ENCODE measurements at places on chromosomes 13 and 19. TPM values are rescaled to one million over a fixed set of nuclear protein-coding genes. Genes with fewer than 3 reads are reported as not detected.

- H3K36me3 ChIP-seq, result peaks cover 55% of the 10 kb centered on the region
- peaks cover 12% of the 10 kb centered on the region for H3K4me1 ChIP-seq
- no peaks in the 10 kb centered on the region for H3K27me3 ChIP-seq
- no peak overlapping the region for H3K4me3 ChIP-seq
- H3K27ac ChIP-seq, result no peak overlapping the region
Measured at GRCh38 chr19:10911579-10912363, 16.7 kb downstream of the YIPF2 start.

DNA sequence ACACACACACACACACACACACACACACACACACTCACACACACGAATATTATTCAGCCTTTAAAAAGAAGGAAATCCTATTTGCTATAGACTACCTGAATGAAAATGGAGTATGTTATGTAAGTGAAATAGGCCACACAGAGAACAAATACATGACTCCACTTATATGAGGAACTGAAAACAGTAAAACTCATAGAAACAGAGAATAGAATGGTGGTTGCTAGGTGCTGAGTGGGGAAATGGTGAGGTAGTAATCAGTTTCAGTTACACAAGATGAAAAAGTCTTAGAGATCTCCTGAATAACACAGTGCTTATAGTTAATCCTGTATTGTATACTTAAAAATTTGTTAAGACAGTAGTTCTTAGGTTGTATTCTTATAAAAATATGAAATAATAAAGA, 8.2 kb downstream of the ZNF677 start:
- H3K4me1 ChIP-seq, result no peaks in the 10 kb centered on the region
- H3K27me3 ChIP-seq, result no peaks in the 10 kb centered on the region
- no peak overlapping the region for H3K4me3 ChIP-seq

The KLF1 gene
- total RNA-seq, result not detected

DNA sequence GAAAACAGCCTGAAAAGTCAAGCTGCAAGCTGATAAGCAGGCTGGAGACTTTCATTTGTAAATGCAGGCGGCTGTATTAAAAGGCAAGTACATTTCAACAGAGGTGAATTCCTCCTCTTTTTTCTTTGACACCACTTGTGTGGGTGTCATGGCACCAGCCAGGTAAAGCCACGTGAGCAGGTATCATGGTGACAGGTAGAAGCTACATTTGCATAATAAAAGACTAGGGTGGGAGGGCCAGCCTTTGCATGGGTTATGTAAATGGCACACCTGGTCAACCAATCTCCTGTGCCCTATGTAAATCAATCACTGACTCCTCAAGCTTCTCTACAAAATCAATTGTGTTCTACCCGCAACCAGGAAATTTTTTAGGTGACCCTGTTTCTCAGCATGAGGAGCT, 68.2 kb downstream of the ZNF100 start:
- H3K36me3 ChIP-seq, result no peaks in the 10 kb centered on the region
- no peaks in the 10 kb centered on the region for H3K27me3 ChIP-seq
- DNase-seq, result no peak
- no peak overlapping the region for H3K4me3 ChIP-seq

DNA sequence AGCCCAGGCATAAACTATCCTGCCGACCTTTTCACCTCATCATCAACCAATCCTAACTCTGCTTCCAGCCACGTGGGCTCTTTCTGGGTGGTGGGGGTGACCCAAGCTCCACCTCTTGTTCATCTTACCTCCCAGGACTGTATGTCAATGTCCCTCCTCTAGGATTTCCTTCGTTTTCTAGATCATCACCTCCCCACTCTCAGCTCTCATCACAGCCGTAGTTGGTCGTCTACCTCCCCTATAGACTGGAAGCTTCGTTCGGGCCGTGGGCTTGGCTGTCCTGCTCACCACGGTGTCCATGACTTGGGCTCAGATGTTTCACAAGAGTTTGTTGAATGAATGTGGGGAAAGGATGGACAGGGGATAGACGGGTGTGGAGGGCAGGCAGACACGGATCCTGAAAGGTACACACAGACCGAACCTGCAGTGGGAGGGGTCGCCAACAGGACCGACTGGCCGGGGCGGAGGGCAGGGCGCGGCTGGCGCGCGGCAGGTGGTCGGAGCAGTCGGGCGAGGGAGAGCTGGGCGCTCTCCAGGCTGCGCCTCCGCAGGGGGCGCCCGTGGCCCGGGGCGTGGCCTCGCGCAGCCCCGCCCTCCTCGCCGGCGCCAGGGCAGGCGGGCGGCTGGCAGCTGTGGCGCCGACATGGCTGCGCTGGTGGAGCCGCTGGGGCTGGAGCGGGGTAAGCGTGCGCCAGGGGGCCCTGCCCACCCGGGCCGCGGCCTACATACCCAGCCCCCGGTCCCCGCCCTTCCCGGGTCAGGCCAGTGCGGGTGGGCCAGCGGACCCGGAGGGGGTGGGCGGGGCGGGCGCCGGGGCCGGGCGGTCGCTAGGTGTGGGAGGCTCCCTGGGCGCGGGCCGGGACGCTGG, at the start of gene LIN7B:
TSS of gene LIN7B (plus strand) at position 609 of the 868 bp plus-strand sequence. CDS start at position 644, 35 bp downstream.
- peak; percentile 54 for DNase-seq
- H3K36me3 ChIP-seq, result peaks cover 8% of the 10 kb centered on the region
- H3K27ac ChIP-seq, result peak within 1 kb of the TSS; percentile 57
- peaks cover 8% of the 10 kb centered on the region for H3K4me1 ChIP-seq
- H3K4me3 ChIP-seq, result peak within 1 kb of the TSS; percentile 96

DNA sequence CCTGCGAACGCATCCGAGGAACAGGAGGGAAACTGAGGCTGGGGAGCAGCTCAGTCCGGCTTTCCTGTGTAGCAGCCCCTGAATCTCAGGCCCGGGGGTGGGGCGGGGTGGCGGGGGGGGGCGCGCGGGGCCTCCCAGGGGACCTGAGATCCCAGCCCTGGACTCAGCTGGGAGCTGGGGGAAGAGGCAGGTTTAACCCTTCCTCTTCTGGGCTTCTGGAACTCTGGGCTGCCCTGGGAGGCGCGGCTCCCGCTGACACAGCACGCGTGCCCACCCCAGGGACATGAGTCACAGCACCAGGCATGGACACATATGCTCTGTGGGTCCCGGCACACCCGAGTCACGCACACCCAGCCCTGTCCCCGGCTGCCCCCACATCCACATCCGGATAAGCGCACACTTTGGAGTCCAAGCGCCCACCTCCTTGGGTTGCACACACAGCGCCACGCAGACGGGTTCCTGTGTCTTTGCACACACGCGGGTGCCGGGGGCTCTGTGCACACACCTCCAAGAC, 3.5 kb upstream of the CIRBP start:
- H3K27me3 ChIP-seq, result no peaks in the 10 kb centered on the region
- DNase-seq, result peak; percentile 80

DNA sequence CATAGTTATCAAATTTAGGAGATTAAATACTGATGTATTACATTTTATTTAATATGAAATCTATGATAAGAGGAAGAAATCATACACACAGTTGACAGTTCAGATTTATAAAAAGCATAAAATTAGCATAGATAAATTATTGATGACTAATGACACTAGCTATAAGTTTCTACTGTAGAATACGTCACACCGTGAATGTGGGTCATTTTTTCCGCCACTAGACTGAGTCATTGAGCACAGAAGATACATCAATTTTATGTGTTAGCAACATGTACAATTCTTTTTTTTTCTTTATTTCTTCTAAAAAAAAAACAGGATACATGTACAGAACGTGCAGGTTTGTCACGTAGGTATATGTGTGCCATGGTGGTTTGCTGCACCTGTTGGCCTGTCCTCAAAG, 22.2 kb downstream of the AP2S1 start:
- no peak overlapping the region for H3K27ac ChIP-seq
- no peaks in the 10 kb centered on the region for H3K27me3 ChIP-seq
- H3K4me1 ChIP-seq, result peaks cover 3% of the 10 kb centered on the region
- no peak overlapping the region for H3K4me3 ChIP-seq
- no peaks in the 10 kb centered on the region for H3K36me3 ChIP-seq

The COL5A3 gene
- 0.56 TPM for total RNA-seq

The KANK3 gene
- total RNA-seq, result not detected

DNA sequence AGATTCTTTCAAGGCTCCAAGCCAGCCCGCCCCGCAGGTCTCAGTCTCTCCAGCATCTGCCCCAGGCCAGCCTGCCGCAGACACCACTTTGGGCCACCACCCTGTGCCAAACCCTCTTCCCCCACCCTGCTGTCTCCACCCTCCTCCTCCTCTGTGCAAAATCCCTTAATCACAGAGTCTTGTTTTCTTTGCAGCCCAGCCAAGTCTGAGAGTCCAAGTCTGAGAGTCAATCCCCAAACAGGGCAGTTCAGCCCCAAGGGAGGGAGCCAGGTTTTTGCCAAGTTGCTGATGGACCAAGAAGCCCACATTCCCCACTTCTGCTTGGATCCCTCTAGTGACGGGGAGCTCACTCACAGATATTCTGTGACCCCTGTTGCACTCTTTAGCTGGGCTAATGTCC, 3.1 kb downstream of the ADAMTS10 start:
- H3K4me1 ChIP-seq, result peaks cover 4% of the 10 kb centered on the region
- H3K27ac ChIP-seq, result no peak overlapping the region
- H3K4me3 ChIP-seq, result no peak overlapping the region

DNA sequence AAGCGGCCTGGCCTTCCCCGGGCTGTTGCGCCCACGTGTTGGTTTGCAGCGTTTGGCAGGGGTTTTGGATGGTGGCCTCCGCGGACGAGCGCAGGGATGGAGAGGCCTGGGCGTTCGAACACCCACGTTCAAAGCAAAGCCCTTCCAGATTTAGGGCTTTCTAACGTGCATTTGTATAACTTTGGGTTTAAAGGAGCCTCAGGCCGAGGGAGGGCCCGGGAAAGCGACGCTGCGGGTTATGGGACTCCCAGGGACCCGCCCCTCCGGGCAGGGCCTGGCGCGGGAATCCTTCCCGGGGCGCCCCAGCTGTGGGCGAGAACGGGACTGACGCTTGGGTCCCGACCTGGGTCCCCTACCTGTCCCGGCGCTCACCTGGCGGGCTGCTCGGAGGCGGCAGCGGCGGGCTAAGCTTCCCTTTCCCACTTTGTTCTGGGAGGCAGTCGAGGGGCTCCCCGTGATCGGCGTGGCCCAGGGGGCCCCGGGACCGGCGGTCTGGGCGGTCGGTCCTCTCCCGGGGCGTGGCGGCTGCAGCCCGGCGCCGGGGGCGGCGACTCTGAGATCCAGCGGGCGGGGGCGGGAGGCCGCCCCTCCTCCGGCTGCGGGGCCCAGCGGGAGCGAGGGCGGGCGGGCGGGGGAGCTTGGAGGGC, at the start of gene FBXO17:
TSS of gene FBXO17 (minus strand) at position 529 of the 647 bp plus-strand sequence. CDS start 25,423 bp downstream, outside the sequence.
- peaks cover 7% of the 10 kb centered on the region for H3K4me1 ChIP-seq
- DNase-seq, result peak; percentile 63
- peak within 1 kb of the TSS; percentile 56 for H3K4me3 ChIP-seq
- H3K36me3 ChIP-seq, result no peaks in the 10 kb centered on the region

The PCDH20 gene
- total RNA-seq, result not detected

DNA sequence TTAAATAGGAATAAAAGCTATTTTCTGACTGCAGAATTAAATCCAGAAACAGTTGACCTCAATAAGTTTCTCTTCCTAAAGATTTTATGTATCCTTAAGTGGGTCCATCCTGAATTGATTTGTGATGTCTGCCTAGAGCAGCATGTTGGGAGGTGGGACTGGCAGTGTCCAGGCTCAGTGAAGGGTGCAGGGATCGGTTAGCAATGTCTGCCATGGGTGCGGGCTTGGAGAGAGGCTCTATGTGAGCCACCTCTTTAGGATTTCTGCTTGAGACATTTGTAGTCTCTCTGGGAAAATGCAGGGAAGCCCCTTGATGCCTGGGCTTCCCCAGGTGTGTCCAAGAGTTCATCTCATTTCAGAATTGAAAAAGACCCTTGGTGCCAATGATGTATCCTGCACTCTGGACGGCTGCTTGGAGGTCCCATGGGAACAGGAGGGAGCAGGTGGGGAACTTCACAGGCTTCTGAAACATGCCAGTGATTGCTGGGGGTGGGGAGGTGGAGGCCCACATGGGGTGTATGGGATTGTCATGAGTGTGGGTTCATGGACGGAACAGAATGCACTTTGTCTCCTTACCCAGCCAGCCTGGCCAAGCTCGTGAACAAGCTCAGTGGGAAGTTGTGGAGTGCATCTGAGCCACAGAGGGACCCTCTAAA, 6.2 kb upstream of the COLGALT1 start:
- DNase-seq, result no peak
- no peaks in the 10 kb centered on the region for H3K27me3 ChIP-seq
- no peaks in the 10 kb centered on the region for H3K36me3 ChIP-seq
- H3K27ac ChIP-seq, result no peak overlapping the region
- no peaks in the 10 kb centered on the region for H3K4me1 ChIP-seq

DNA sequence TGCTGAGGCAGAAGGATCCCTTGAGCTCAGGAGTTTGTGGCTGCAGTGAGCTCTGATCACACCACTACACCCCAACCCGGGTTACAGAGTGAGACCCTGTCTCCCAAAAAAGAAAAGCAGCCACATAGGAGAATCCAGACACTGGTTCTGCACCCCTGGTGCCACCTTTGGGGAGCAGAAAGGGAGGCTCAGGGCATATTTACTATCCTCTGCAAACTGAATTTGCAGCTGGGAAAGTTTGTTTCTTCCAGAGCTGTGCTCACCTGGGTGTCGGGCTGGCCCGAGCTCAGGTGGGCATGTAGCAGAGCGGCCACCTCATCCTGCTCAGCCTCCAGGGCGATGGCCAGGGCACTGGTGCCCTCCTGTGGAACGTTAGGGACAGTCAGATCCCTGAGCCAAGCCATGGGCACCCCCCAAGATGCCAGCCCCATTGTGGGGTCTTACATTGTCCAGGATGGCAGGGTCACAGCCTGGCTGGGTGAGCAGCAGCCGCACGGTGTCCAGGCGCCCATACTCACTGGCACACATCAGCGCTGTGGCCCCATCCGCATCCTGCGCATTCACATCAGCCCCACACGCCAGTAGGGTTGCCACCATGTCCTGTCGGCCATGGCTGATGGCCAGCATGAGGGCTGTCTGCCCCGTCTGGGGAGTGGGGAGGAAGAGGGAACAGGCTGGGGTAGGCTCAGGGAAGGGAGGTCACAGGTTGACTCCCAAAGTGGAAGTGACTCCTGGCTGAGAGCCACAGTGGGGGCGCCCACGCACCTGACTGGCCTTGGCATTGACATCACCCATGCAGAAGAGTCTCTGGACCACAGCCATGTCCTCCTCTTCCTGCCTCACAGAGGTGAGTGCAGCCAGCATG, 3.1 kb downstream of the RPS28 start:
- peaks cover 13% of the 10 kb centered on the region for H3K36me3 ChIP-seq
- peaks cover 9% of the 10 kb centered on the region for H3K4me1 ChIP-seq
- no peak overlapping the region for H3K27ac ChIP-seq
- H3K27me3 ChIP-seq, result no peaks in the 10 kb centered on the region
- DNase-seq, result no peak

DNA sequence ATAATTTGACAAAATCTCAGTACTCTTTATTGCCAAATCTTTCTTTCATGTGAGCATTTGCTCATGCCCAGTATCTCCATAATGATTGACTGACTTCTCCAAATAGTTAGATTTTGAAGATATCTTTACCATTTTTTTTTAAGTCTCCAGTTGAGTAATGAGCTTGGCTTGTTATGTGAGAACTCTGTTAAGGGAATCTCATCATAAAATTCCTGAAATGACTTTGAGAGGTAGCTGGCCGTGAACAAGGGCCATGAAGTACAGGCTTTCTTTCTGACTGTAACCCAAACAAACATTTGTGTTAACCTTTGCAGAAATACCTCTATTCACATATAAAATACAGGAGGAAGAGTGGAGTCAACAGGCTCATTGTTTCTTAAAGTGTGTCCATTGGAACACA, 449.7 kb downstream of the IRS2 start:
- no peaks in the 10 kb centered on the region for H3K36me3 ChIP-seq
- H3K4me1 ChIP-seq, result peaks cover 10% of the 10 kb centered on the region
- H3K27ac ChIP-seq, result no peak overlapping the region
- no peaks in the 10 kb centered on the region for H3K27me3 ChIP-seq

The CEACAM3 gene
- total RNA-seq, result not detected

The MYO1F gene
- 0.18 TPM for total RNA-seq

The HRC gene
- total RNA-seq, result not detected

The MRPL4 gene
- 32.8 TPM for total RNA-seq

- no peaks in the 10 kb centered on the region for H3K4me1 ChIP-seq
- H3K4me3 ChIP-seq, result no peak overlapping the region
- DNase-seq, result peak; percentile 12
Measured at GRCh38 chr13:34070006-34070405, 252.1 kb downstream of the RFC3 start.

The TMEM272 gene
- not detected for total RNA-seq
